ENCODE measurements at places on chromosomes 5 and 9. TPM values are rescaled to one million over a fixed set of nuclear protein-coding genes. Genes with fewer than 3 reads are reported as not detected.
A peak's percentile ranks its signal among the peaks of the same experiment; 100 is the strongest.

- no peak for DNase-seq
Measured at GRCh38 chr5:149988126-149988525, 12.3 kb downstream of the TIGD6 start.

Gene DDX4
- not detected for total RNA-seq

GRCh38 chr9:73219985-73220626, 68.4 kb downstream of the ANXA1 start:
- DNase-seq, result no peak

DNA sequence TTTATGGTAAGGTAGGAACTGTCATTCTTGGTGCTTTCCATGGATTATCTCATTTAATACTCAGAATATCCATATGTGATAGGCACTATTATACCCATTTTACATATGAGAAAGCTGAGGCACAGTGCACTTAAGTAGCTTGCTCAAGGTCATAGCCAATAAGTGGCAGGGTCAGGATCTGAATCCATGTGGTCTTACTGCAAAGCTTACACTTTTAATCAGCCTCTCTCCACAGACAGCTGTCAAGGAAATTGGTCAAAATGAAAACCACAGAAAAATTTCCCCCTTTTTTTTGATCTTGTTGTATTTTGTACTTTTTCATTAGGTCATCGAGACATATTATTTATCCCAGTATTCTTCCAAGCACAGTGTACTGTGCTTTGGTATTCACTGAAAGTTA, 78.5 kb downstream of the ERCC6L2 start:
- DNase-seq, result no peak

Gene PPIC
- 46.2 TPM for total RNA-seq

Gene MELK
- 0.88 TPM for total RNA-seq

Gene RELL2
- 2.5 TPM for total RNA-seq

Gene LAMC3
- total RNA-seq, result not detected

DNA sequence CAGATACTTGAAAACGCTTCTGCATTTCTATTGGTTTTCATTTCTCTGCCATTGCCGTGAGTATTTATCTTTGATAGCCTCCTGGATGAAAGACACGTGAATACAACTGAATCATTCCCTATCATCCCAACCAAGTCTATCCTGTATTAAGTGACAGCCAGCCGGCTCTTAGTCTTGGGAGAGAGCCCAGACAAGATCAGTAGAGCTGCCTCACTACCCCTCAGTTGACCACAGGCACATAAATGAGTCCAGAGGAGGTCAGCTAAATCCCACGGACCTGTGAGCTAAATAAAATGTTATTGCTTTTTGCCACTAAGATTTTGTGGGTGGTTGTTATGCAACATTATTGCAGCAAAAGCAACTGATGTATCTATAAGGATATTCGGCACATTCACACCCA, 639.0 kb upstream of the ACO1 start:
- no peak for DNase-seq

Gene OBP2B
- not detected for total RNA-seq

Gene POU4F3
- not detected for total RNA-seq

GRCh38 chr5:117829646-117830045, 1158.7 kb downstream of the DTWD2 start:
- DNase-seq, result no peak

Gene PCDHGA11
- total RNA-seq, result 4.6 TPM

Gene IFNA14
- total RNA-seq, result not detected

Gene JAK2
- 65.8 TPM for total RNA-seq

DNA sequence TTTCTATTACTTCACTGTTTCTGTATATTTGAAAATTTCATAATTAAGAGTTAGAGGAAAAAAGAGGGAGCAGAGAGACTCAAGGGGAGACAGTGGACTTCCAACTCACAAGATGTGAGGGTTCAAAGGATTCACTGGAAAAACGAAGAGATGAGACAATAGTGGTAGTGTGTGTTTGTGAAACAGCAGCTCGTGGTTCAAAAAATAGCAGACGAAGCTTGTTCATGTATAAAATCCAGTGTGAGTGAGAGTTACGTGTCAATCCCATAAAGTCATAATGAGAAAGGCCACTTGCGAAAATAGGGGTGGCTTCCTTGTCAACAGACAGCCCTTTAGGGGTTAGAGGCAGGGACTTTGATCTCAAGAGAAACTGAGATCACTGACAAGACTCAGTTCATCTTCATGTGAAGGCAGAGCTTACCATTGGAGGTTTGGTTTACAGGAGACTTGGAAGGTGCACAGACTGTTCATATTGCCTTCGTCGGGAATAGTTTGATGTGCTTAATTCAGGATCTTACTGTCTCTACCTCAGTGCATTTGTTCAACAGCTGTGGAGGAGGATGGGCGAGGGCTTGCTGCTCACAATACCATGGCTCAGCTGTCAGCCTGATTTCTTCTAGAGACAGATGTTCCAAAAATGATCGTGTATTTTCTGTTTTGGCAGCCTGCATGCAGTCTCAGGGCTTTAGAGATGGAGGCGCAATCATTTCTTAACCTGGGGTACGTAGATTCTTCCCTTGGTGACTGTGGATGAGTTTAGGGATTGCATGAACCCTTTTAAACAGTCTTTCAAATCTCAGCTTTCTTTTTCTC, 105.7 kb upstream of the KLF9 start:
- no peak for DNase-seq

- peak; percentile 63 for DNase-seq
Measured at GRCh38 chr9:113543296-113543981, 79.9 kb downstream of the RGS3 start.

Gene MYMK
- not detected for total RNA-seq

All from posterior vena cava (tissue), 2 donors.